ENCODE measurements at places on chromosomes 4 and X.

- no peak for DNase-seq
These were observed 119.8 kb downstream of the PPARGC1A start for GRCh38 chr4:23770011-23770410.

GRCh38 chr4:1449833-1450741 is 43.8 kb upstream of the NKX1-1 start:
- no peak for DNase-seq

DNA sequence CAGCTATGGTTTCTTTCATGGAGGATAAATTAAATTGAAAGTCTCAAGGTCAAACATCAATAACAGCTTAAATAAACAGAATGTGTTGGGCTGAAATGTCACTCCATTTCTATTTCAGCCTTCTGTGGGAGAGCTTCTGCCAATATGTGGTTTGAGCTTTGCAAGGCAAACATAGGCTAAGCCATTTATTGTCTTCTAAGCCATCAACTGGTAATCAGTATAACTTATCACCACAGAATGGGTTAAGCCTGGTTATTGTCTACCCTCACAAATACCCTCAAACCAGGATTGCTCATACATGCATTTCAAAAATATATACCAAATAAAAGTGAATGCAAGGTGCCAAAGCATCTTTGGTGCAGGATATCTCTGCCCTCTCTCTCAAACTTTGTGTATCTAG is 52.7 kb downstream of the GABRB1 start:
- no peak for DNase-seq

DNA sequence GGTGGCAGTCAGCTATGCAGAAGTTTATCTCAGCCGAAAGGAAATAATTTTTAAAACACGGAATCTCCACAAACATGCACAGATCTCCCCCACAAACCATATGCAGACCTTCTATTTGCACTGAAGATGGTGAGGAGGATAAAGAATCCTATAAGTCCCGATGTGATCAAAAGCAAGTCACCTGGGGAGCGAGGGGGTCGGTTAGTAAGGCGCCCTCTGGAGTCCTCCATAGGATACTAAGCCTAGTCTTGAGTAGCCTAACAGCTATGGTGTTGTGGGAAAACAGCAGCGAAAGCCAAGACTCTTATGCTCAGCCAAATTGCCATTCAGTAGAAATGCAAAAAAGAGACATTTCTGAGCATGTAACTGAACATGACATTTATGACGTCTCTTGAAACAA is 210.9 kb downstream of the FRMPD4 start:
- DNase-seq = no peak

- no peak for DNase-seq
These were observed 11.1 kb downstream of the NIPAL1 start for GRCh38 chr4:48027653-48028052.

DNA sequence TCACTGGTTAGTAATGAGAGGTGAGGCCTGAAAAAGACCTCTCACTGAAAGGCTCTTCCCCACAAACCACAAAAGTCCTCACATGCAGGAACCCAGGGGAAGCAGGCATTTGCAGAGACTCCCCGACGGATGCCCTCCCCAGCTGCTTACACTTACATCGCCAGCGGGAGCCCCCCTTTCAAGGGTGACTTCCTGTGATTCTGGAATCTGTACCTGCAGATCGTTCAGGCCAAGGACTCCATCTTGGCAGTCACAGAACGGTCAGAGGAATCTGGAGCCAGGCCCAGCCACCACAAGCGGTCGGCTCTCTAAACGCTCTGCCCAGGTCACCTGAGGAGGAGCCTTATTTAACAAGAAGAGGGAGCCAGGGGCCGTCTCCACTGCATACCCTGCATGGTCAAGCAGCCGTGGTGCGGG is 71.3 kb upstream of the STS start:
- no peak for DNase-seq

DNA sequence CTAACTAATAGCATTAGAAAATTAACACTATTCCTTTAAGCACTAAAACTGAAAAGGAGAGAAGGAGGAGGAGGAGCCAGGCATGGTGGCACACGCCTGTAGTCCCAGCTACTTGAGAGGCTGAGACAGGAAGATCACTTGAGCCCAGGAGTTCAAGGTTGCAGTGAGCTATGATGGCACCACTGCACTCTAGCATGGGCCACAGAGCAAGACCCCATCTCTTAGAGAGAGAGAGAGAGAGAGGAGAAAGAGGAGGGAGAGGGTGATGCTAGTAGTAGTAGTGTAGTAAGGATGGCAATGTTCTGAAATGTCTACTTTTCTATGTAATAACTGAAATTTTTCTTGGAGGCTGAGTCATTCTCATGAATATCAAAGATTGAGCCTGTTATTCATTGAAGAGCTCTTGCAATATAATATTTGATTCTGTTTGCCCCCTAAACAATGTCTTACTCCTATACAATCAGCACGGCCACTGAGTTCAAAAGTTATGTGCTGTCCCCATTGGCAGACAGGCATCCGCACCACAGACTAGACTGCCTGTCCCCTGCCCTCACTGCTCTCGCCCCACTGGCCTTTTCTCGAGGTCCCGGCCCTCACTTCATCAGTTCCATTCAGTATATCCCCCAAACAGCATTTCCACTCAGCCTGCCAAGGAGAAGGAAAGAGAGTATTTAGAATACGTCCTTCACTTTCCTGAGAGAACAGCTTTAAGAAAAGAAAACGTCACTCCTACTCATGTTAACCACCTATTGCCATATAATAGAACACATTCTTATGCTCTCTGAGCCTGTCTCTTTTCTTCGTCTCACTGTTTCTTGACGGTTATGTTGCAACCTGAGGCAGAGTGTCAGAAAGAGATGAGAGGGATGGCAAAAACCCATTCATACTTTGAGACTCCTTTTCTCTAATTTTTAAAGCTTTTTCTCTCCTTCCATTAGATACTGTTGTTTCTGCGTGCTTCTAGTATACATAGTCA is 238.1 kb downstream of the PALLD start:
- no peak for DNase-seq

DNA sequence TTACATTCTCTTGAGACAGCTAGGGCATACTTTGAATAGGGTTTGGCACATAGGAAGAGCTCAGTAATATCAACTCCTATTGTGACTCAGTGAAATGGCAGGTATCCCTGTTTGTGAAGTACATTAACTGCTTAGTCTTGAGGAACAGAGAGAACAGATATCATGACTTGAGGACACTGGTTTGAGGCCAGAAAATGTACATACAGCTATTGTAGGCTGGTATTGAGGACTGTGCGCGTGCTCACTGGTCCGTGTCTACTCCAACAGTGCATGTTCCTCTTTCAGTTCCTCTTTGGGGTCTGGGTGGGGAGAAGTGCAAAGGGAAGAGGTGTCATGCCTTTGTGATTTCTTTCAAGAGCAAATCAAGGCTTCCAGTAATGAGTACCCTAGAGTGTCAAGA is 34.6 kb upstream of the TBC1D9 start:
- DNase-seq = no peak

- no peak for DNase-seq
These were observed 58.0 kb downstream of the SPCS3 start for GRCh38 chr4:176377780-176378179.

DNA sequence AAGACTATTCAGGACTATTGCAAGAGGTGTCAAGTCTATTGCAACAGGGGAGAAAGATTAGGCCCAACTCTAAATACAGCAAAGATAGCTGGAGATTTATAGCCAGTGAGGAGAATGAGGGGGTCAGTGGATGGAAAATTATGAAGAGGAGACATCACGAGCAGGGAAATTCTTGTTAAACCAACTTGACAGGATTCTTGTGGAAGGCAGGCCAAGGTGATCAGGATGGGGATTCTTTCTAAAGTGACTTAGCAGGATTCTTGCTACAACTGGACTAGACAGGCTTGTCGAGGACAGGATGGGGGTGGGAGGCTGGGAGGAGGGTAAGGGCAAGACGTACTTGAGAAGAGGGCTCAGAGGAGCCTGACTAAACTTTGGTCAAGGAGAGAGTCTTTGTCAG is 89.0 kb downstream of the PHEX start:
- no peak for DNase-seq

DNA sequence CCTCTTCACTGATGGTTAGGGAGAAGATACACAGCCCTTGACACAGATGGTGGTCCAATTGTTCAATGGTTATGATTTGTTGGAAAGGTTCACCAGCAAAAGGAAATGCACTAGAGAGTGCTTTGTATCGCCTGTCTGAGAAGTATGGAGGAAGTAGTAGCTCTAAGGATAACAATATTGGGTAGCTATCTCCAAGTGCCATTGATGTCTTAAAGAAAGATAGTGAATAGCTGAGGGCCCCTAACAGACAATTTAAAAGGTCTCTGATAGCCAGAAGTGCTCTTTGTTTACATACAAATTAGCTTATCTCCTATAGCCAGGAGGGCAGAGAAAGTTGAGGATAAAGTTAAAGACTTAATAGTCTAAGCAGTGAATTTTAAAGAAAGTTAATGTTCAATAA is 33.9 kb upstream of the BLTP1 start:
- no peak for DNase-seq

DNA sequence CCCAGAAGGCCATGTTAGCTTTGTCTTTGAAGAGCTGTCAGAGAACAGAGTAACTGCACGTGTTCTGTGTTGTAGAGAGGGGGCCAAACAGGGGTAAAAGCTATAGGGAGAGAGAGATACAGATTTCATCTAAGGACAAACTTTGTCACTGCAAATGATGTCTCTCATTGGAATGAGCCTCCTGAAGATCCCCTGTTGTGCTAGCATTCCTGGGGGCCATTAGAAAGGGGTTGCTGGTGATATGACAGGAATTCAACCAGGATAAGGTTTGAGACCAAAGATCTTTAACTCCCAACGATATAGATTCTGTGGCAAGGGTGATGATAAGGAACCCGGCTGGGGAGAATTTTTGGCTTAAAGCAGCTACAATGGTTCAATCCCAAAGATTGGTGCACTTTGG is 16.8 kb downstream of the MID1 start:
- DNase-seq = no peak

DNA sequence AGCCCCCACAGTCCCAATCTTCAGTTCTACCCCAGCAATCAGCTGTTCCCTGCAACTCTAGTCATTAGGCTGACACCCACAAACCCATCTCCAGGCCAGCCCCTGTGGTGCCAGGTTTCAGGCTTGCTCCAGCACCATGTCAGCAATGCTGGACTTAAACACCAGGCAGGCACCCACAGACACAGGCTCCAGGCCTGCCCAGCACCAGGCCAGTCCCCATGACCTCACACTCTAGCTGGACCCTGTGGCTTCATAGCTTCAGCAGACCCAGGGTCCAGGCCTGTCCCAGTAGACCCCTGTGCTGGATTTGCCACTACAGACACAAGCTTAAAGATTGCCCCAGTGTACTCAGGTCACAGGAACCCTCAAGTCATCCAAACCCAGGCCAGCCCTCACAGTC is 300.3 kb downstream of the CHIC1 start:
- DNase-seq = no peak

DNA sequence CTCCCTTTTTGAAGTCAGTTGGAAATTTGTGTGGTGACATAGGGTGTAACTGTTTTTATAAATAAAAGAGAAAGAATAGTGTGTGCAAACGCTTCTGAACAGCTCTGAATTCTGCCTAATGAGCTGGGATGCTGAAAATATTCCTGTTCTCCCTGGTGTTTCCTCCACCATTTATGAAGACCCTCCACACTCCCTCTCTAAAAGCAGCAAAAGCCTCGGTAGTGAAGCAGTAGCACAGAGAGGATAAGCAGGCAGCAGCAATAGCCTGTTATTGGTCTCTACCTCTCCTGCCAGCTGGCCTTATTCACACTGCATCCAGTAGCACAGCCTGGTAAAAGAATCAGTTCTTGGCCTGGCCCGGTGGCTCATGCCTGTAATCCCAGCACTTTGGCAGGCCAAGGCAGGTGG is 406.1 kb downstream of the IQCM start:
- no peak for DNase-seq

DNA sequence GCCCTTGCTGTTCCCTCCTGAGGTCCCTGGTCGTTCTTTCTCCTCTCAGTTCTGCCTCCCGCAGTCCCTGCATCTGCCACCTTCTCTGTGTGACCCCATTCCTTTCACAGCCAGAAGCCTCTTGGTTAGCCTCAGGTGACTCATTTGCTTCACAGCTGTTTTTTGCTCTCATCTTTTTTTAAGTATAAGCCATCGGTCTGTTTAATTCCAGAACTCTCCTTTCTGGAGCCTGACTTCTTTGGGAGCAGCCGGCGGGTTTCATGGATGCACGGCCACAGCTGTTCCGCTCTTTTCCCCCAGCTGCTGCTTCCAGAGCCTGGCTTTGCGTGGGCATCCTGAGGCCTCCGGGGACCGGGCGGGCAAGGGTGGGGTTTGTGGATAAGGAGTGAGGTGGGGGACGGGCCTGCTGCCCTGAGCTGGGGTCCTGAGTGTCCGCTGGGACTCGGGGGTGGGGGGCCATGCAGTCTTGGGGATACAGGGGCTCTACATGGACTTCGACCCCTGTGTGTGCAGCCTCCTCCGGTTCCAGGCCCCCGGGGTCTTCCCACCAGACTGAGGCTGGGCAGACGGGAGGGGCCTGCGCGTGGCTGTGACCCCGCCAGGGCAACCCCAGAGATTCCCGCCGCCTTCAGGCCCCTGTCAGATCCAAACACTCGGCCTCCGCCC is 46.7 kb downstream of the PCGF3 start:
- no peak for DNase-seq

- no peak for DNase-seq
These were observed 286.1 kb upstream of the TENM3 start for GRCh38 chr4:181957088-181957487.

GRCh38 chr4:25970691-25971432 is 56.8 kb downstream of the SMIM20 start:
- DNase-seq = no peak

DNA sequence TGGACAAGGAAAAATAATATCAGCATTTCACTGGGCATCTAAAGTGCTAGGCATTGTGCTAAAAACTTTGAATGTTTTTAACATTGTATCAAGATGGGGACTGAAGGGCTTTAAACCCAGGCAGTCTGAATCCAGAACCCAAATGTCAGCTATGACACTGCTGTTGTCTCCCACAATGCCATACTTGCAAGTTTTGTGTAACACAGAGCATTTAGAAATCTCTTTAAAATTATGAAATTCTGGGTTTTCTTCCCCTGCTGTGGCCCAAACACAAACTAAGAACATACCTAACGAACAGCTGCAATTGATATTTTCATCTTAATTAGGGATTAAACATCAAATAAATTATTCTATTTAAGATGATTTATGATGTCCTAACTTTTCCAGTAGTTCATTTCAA is 66.8 kb upstream of the LSM6 start:
- DNase-seq = no peak

- DNase-seq = no peak
These were observed 21.0 kb upstream of the BMP15 start for GRCh38 chrX:50889582-50889981.

- DNase-seq = no peak
These were observed 61.7 kb downstream of the ACOX3 start for GRCh38 chr4:8378776-8379175.

DNA sequence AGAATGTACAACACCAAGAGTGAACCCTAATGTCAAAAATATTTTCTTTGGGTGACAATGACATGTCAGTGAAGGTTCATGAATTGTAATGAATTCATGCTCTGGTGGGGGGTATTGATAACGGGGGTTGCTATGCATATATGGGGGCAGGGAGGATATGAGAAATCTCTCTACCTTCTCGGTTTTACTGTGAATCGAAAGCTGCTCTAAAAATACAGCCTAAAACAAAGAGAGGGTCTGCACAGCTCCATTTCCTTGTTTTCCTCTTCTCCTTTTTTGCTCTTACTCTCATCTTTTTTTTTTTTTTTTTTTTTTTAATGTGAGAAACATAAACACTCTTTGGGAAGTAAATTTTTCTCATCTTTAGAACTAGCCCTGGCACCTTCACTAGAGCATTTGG is 85.8 kb downstream of the DCTD start:
- no peak for DNase-seq

Data from CD4-positive, alpha-beta T cell treated with Interleukin-15 for 4 hours (primary cell).